ENCODE measurements at places on chromosomes 5 and 9.

DNA sequence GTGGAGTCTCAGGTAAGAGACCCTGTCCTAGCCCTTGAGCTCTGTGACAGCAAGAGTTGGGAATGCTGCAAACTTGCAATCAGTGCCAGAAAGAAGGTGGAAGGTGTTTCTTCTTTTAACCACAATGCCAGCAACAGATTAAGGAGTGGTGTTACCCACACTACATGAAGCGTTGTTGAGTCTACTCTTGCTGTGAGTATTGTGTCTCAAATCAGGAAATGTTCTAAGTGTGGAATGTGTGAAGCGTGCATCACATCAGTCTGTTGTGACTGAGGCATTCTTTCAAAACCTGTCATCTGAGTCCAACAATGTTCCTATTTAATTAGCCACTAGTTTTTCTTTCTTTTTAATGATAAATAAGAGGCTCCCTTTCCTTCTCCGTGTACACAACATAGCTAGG, 2.9 kb upstream of the LURAP1L start:
- DNase-seq: no peak

- DNase-seq: peak; percentile 21
Measured at GRCh38 chr5:139481580-139482049, 943 bp downstream of the STING1 start.

DNA sequence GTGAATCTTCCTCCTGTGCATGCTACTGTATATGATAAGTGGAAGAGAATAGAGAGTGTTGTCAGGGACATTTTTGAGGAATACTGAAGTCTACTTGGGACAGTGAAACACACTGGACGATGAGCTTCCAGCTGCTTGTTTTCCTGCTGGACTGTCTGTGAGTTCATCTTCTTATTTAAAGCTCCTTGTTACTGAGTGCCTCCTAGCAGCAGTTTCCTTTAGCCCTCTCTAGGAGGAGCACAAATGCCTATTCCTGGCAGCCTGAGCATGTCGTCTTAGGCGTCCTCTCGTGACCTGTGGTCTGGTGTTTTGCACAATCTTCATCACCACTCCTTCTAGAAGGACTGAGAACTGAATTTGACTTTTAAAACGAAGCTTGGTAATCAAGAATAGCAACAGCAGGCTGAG, 43.8 kb downstream of the ANKRD33B start:
- peak; percentile 86 for DNase-seq

GRCh38 chr9:131263701-131264100, 12.6 kb downstream of the FAM78A start:
- DNase-seq: no peak

GRCh38 chr9:96720435-96720834, 57.5 kb downstream of the ZNF510 start:
- DNase-seq: no peak

DNA sequence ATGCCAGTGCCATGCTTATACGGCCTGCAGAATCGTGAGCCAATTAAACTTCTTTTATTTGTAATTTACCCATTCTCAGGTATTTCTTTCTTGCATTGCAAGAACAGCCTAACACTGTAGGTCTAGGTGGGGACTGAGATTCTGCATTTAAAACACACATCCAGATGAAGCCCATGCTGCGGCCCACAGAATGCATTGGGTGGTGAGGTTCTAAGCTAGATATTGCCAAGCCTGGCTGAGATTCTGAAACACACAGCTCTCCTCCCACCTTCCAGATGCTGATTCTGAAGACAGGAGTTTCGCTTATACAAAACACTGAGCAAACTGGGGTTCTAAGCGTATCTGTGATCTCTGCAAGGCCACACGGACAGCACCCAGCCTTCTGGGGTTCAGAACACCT, 75.1 kb downstream of the DAPK1 start:
- DNase-seq: no peak

GRCh38 chr5:38827525-38827924, 18.3 kb upstream of the OSMR start:
- DNase-seq: no peak

DNA sequence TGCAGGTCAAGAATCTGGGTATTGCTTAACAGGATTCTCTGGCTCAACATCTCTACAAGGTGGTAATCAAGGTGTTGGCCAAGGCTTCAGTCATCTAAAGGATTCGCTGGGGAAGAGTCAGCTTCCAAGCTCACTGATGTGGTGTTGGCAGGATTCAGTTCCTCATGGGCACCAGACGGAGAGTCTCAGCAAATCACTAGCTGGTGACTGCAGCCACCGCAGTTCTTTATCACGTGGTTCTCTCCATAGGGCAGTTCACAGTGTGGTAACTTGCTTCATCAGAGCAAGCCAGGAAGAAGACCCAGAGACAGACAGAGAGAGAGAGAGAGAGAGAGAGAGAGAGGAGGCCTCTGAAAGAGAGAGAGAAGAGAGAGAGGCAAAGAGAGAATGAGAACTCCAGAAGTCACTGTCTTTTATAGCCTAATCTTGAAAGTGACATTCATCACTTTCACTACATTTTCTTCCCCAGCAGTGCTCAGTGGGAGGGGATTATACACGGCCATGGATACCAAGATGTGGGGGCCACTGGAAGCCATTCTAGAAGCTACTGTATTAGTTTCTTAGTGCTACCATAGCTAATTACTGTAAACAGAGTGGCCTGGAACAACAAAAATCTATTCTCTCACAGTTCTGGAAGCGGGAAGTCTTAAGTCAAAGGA, 109.2 kb upstream of the SMIM23 start:
- DNase-seq: no peak

DNA sequence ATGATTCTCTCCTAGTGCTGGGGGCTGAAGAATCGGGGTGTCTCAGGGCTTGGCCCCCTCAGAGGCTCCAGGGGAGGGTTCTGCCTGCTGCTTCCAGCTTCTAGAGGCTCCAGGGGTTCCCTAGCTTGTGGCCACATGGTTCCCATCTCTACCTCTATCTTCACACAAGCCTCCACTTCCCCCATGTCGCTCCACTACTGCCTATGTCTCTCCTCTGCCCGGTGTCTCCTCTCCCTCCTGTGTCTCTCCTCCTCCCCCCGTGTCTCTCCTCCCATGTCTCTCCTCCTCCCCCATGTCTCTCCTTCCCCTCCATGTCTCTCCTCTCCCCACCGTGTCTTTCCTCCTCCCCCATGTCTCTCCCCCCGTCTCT, 12.2 kb upstream of the RNU6ATAC start:
- DNase-seq: no peak

DNA sequence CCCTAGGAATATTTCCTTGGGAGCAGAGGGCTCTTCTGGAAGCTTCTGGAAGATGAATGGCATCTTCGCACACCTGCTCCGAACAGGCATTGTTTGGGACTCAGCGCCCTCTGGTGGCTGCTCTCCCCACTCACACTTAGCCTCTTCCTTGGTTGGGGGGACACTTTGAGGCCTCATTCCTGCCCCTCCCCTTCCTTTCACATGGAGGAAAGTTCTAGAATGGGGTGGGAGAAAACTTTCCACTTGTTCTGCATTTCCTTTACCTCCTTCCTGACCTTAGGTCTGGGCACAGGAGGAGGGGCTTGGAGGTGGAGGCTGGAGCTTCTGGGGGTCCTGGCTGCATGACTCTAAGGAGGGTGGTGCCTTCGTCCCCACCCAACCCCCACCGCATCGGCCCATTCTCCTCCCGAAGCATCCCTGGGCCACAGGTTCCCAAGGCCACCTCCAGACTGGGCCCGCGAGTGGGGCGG, 19.3 kb upstream of the SMIM32 start:
- DNase-seq: peak; percentile 62

- no peak for DNase-seq
Measured at GRCh38 chr5:31987985-31988710, 186.0 kb downstream of the GOLPH3 start.

DNA sequence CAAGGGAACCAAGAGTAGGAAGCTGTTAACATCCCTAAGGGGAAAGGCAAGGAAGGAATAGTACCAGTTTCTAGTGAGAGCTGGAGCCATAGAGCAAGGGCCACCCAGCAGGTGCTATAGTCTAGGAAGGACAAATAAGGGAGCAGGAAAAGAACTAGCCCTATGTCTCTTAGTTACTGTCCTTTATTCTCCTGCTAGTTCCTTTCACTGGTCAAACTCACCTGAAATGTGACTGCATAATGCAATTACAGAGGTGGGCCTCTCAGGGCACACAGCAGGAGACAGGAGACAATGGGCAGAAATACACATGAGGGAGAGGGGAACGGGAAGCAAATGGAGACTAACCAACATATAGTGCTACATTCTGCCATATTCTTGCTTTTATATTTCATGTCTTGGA, 26.7 kb upstream of the FRMPD1 start:
- no peak for DNase-seq

DNA sequence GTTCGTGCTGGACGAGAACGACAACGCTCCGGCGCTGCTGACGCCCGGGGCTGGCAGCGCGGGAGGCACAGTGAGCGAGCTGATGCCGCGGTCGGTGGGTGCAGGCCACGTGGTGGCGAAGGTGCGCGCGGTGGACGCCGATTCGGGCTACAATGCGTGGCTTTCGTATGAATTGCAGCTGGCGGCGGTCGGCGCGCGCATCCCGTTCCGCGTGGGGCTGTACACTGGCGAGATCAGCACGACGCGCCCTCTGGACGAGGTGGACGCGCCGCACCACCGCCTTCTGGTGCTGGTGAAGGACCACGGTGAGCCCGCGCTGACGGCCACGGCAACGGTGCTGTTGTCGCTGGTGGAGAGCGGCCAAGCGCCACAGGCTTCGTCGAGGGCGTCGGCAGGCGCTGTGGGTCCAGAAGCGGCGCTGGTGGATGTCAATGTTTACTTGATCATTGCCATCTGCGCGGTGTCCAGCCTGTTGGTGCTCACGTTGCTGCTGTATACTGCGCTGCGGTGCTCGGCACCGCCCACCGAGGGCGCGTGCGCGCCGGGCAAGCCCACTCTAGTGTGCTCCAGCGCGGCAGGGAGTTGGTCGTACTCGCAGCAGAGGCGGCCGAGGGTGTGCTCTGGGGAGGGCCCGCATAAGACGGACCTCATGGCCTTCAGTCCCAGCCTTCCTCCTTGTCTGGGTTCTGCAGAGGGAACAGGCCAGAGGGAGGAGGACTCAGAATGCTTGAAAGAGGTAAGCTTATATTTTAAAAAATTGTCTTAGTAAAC, 2.2 kb downstream of the PCDHA13 start:
- no peak for DNase-seq

GRCh38 chr5:102090770-102091169, 205.3 kb downstream of the SLCO4C1 start:
- DNase-seq: peak; percentile 39

DNA sequence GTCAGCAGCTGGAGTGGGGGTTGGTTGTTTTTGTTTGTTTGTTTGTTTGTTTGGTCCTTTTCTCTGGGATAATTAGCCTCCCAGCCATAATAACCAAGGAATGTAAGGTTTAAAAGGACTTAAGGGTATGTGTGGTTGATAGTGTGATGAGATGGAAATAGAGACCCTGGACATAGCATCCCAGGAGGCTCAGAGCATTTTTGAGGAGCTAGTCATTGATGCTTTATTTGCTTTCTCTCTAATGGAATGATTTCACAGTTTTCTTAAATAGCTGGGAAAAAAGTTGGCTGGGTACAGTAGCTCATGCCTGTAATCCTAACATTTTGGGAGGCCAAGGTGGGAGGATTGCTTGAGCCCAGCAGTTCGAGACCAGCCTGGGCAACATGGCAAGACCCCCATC, 45.1 kb downstream of the TTC1 start:
- no peak for DNase-seq
